ENCODE measurements at places on chromosomes 5 and 9.

DNA sequence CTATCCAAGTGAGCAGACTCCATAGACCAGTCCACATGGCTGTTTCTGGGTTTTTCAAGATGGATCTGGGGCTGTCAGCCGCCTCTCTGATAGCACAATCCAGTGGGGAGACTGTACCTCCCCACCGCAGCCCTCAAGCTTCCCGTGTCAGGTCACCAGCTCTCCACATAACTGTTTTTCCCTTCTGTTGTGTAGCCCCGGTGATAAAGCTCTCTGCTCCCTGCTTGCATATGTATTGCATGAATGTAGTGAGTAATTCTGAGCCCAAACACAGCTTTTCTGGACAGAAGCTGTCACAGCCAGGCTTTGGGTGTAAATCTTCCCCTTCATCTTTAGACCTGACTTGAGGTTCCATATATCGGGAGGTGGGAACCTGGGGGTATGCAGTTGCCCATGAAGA, 23.1 kb upstream of the CFAP157 start:
- DNase-seq: no peak

DNA sequence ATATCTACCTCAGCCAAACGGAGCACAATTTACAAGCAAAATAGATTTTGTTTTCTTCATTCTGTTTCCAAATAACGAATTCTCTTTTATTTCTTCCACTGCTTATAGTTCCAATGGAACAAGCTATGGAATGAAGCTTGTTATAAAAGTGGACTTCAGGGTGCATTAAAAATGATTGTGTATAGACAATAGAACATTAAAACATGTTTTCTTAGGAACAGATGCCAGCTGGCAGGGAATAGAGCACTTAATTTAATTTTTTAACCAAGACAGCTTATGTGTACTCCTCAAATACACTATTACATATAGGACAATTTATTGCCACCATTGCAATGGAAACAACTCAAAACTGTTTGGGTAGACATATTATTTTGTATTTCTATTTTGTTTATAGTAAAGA, 860.1 kb upstream of the TYRP1 start:
- DNase-seq: no peak

DNA sequence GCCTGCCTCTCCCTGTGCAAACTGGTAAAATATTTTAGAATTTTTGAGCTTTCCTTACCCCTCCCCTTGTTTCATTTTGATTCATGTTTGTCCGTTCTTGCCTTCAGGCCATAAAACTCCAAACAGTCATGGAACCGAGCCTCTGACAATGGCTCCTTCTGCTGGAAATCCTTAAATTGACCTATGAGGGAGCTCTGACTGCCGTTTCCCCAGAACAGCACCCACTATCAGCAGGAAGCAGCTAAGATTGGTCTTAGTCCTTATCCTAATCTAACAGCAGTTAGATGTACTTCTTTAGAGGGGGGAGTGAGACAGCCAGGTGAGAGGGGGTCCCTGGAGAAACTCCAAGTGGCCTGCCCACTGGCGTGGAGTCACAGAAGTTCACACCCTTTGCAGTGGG, 106.7 kb downstream of the FAM174A start:
- DNase-seq: no peak

GRCh38 chr5:59722874-59723273, 170.7 kb downstream of the PDE4D start:
- DNase-seq: no peak

GRCh38 chr9:98491828-98492227, 216.9 kb downstream of the GABBR2 start:
- DNase-seq: no peak

GRCh38 chr5:95406426-95407090, 15.4 kb downstream of the FAM81B start:
- no peak for DNase-seq

- DNase-seq: no peak
Observed at GRCh38 chr9:72150661-72151060, 1.4 kb downstream of the GDA start.

- DNase-seq: no peak
Observed at GRCh38 chr5:143362664-143363227, 40.7 kb downstream of the NR3C1 start.

DNA sequence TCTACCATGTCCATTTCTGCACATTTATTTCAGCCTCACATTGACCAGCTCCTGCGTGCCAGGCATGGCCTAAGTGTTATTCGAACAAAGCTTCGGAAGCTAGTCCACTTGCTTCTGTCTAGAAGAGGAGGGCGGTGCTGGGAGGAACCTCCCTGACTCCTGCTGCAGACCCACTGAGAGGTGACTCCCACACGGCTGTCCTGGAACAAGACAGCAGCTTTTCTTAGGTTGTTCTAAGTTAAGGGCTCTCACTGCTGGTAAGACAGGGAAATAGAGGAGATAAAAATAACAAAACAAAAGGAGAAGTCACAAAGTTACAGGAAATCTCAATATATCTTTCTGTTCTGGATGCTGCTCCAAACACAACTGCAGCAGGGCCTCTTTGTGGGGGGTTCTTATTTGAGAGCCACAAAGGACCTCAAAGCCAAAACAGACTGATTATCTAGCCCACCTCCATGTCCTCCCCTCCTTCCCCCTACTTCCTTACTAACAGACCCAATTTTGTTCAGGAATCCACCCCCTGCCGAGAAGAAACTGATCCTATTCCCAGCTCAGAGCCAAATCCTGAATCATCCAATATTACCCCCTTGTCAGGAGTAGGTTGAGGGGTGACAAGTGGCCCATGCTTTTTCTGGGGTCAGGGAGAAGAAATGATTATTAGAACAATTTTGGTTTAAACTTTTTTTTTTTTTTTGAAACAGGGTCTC, 28.4 kb upstream of the KCNIP1 start:
- no peak for DNase-seq

DNA sequence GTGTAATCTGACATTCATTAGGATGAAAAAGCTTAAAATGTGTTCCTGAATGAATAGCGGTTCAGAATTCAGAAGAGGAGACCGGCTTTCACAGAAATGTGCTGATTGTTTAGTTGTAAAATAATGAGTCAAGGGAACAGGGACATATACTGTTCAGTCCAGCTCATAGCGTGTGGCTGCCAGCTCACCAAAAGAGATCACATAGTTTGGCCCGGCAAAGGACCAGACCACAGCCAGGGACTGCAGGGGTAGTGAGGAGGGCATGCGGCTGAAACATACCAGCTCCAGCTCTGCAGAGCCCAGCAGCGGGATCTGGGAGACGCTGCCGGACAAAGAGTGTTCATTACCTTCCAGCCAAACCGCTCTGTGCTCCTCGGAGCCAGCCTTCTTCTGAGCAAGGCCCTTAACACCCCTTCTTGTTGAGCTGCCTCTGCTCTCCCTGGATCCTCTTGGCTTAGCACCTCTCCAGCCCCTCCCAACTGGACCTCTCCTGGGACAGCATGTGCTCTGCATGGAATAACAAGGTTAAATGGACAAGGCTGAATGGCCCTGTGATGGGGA, 116.8 kb upstream of the CNTLN start:
- DNase-seq: no peak

GRCh38 chr5:135671052-135671705, 92.4 kb upstream of the CXCL14 start:
- no peak for DNase-seq

DNA sequence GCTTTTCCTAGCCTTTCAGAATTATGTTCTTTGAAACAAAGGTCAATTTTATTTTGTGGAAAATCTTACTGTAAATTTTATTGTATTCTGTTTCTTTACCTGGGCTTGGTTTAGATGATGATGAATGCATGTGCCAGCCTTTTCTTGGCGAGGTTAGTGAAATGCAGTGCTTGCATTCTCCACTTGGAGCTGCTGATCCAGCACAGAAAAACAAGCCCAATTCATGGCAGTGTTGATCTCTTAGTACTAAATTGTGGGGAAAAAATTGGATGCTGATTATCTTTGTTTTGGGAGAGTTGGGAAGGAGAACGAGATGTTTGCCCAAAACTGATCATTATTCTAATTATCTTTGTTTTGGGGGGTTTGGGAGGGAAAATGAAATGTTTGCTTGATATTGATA, 3.7 kb downstream of the HABP4 start:
- no peak for DNase-seq

DNA sequence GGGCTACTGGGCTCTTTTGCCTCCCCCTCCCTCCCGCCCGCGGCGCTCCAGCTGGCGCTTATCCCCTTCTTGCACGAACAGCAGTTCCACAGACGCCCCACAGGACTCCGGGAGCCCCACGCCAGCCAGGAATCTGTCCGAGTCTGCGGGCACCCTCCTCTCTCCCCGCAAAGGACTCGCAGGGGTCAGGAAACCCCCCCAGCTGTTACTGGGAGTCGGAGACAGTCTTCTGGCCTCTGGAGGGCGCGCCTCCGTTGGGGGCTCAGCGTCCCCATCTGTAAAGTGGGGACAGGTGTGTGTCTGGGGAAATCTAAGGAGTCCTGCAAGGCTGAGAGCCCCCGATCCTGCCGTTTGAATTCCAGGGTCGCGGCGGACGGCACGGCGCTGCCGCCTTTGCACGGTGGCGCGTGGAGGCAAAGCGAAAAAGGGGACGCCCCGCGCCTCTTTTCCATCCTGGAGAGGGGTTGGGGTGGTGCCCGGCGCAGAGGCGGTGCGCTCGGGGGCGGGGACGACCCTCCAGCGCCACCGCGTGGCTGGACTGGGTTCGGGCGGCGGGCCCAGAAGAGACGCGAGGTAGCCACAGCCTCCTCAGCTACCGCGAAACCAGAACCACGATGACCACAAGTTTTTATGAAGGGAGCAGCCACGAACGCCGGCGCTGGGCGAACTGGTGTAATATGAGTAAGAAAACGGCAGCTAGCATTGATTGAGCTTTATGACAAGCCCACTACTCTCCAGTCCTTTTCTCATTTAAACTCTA, 2.8 kb upstream of the CCIN start:
- DNase-seq: peak; percentile 86

- no peak for DNase-seq
Observed at GRCh38 chr5:91390268-91390667, 7.2 kb upstream of the ARRDC3 start.

DNA sequence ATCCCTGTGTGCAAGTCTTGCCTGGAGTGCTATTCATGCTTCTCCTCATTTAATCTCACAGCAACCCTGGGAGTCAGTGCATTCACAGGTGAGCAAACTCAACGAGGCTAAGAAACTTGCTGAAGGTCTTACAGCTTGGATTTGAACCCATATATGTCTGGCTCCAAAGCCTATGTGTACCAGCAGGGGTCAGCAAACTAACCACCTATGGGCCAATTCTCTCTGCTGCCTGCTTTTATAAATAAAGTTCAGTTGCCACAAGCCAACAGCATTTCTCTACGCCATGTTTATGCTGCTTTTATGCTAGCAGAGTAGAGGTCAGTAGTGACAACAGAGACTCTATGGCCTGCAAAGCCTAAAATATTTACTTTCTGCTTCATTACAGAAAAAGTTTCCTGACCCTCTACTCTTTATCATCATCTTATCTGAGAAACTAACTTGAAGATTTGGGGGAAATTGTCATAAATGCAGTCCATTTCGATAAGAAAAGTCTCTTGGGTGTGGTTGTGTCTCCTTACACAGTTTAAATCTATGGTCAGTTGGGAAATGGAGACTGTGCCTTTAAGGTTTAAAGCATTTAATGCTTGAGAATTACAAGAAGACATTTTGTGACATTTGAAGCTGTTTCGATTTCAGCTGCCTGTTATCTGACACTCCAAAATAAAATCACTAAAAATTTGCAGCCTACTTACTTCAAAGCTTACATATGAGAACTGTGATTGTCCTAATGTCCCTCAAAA, 137.7 kb downstream of the PRELID2 start:
- no peak for DNase-seq

DNA sequence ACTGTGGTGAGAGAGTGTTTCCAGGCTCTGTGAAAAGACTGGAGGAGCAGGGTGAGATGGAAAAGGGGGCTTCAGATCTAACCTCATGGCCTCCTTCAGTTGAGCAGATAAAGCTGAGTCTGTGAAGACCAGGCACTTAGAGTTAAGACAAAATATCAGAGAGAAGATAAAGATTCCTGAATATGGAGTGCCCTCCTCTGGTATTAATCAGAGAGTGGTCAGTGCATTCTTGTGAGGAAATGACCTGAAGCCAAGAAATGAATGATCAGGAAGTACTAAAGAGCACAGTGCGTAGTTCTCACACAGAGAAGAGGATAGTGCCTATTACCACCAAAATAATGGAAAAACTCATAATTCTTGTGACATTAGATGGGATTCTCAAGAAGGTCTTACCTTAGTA, 1417.0 kb upstream of the ACO1 start:
- no peak for DNase-seq

GRCh38 chr9:89670114-89670513, 65.3 kb downstream of the GADD45G start:
- DNase-seq: no peak

- DNase-seq: no peak
Observed at GRCh38 chr5:14464096-14464495, 117.5 kb upstream of the OTULINL start.

DNA sequence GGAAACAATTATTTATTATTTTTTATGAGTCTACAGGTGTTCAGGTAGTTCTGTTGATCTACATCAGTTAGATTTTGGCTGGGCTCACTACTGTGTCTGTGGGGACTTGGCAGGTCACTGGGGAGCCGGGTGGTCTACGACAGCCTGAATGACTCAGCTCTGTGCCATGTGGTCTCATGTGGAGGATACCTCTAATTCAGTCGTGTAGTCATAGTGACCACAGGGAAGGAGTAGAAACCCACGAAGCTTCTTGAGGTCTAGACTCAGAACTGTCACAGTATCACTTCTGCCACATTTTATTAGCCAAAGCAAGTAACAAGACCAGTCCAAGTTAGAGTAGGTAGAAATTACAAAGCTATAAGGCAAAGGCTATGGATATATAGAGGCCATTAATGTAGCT, 64.7 kb upstream of the GRAMD2B start:
- DNase-seq: no peak

- no peak for DNase-seq
Observed at GRCh38 chr9:127105805-127106465, 16.5 kb downstream of the ANGPTL2 start.

GRCh38 chr9:109477258-109478050, 20.7 kb downstream of the PTPN3 start:
- DNase-seq: no peak

DNA sequence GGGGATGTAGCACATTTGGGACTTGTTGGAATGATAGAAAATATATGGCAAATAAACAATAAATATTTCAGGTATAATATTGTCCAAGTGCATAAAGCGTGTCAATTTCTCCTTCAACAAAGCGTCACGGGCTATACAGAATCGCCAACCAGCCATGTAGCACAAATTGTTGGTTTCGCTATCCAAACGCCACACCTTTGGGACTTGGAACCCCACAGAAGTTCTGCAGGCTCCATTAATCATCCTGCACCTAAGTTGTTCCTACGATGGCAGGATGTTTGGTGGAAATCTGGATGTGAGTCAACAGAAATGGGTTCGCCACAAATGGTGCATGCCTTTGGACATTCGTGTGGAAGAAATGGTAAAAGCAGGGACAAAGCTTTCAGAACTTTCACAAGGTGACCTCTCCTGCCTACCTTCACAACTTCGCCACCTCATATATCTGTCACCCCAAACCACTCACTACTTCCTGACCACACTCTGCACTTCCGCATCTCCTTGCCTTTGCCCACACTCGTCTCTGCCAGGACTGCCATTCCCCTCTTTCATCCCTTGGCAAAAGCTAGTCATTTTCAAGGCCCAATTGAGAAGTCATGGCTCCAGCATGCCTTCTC, 95.7 kb downstream of the LHFPL2 start:
- no peak for DNase-seq

Data from ecto neural progenitor cell (in vitro differentiated cells).